Progenitor cell of endocrine pancreas (in vitro differentiated cells): ENCODE measurements at places on chromosomes 3 and 15. TPM values are rescaled to one million over a fixed set of nuclear protein-coding genes. Genes with fewer than 3 reads are reported as not detected.

DNA sequence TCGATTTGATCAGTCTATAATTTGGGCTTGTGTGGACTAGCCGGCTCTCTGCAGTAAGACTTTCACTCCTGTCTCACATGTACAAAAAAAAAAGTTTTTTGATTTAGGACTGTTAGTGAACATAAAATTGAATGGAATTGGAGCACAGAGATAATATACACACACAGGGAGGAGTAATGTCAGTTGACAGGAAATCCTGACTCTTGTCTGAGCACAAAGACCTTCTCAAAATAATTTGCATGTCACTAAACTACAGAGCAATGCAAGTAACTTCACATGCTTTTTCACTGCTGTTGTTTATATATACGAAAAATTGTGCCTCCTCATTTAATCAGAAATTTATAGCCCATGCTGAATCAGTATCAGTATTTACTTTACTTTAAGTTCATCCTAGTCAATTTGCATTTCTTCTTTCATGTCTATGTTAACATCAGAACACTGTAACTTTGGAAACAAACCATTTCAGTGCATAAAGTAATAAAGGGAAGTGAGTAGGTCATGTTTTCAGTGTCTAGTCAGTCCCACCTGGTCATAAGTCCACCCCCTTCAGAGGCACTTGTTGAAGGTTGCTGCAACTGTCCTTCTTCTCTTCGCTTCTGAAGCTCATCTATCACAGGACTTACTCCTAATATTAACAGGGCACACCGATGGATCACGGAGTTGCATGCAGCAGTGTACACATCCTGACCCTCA is 115.8 kb downstream of the FBXL22 start:
- no peak overlapping the region for H3K4me3 ChIP-seq
- no peaks in the 10 kb centered on the region for H3K27me3 ChIP-seq

DNA sequence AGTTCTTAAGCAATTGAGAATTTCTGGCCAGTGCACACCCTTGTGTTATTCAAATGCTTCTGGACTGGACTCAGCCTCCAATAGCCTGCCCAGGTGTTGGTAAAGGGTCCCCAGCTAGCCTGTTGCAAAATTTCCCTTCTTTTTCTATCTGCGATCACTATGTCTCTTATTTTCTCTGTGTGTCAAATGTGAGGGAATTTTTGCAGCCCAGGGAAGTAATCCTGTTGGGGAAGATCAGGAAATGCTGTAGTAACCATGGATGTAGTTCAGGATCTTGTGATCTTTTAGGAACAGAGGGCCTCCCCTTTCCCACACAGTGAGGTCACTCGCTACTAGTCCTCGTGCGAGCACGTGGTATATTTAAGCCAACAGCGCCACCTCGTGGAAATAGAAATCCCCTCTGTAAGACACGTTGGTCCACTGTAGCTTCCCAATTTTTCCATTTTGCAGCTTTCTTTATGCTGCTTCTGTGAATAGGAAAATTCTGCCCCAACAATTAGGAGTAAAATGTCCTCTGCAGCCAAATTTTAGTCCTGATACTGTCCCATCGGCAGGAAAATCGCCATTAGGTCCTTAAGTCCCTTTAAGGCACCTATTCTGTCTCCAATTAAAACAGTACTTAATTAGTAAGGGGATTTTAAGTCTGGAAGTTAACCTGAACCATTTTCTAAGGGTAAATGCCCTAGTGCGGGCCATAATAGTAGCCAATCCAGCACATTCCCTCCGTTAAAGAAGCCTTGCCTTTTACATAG is 4.0 kb upstream of the SMCO1 start:
- H3K4me3 ChIP-seq: no peak overlapping the region
- peaks cover 3% of the 10 kb centered on the region for H3K36me3 ChIP-seq
- no peaks in the 10 kb centered on the region for H3K4me1 ChIP-seq
- no peaks in the 10 kb centered on the region for H3K27me3 ChIP-seq

- H3K36me3 ChIP-seq: peaks cover 4% of the 10 kb centered on the region
- H3K27ac ChIP-seq: peak overlapping the region; percentile 69
- no peak overlapping the region for H3K4me3 ChIP-seq
- H3K27me3 ChIP-seq: no peaks in the 10 kb centered on the region
- no peak for DNase-seq
Observed at GRCh38 chr3:42176242-42177034, 85.3 kb downstream of the TRAK1 start.

DNA sequence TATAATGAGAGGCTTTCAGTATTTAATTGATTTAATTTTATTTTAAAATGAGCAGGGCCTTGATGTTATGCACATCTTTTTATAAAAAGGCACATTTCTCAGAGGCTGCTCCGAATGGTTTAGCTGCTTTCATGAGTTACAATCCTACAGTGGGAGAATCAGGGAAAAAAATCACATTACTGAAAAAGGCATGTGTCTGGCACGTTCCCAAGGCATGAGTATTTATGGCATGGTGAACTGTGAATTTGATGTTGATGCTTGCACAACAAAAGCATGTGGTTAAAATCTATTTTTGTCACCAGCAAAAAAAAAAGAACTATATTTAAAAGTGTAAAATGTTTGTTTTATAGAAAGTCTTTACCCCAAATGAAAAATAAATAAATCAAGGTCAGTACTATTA is 485.2 kb upstream of the ROBO2 start:
- no peak overlapping the region for H3K27ac ChIP-seq
- no peaks in the 10 kb centered on the region for H3K27me3 ChIP-seq
- no peak for DNase-seq
- H3K4me1 ChIP-seq: no peaks in the 10 kb centered on the region
- H3K36me3 ChIP-seq: no peaks in the 10 kb centered on the region
- no peak overlapping the region for H3K4me3 ChIP-seq

DNA sequence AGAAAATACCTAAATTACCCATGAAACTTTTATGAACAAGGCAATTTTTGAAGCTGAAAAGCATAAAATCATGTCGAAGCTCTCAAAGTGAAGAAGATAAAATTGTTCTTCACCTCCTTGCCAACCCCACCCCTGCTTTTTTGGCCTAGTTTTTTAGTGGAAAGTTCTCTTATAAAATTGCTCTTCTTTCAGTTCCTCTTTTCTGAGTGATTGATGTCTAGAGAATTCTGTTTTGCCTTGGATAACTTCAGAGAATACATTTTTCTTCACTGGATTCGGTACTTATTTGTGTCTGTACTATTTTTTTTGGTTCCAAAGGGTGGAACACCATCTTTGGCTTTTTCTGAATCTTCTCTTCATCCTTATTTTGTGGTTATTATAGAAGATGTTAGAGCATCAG is 25.0 kb upstream of the PYDC2 start:
- DNase-seq: no peak
- H3K36me3 ChIP-seq: peaks cover 2% of the 10 kb centered on the region
- H3K4me3 ChIP-seq: no peak overlapping the region
- no peak overlapping the region for H3K27ac ChIP-seq
- peaks cover 5% of the 10 kb centered on the region for H3K4me1 ChIP-seq
- peaks cover 2% of the 10 kb centered on the region for H3K27me3 ChIP-seq

DNA sequence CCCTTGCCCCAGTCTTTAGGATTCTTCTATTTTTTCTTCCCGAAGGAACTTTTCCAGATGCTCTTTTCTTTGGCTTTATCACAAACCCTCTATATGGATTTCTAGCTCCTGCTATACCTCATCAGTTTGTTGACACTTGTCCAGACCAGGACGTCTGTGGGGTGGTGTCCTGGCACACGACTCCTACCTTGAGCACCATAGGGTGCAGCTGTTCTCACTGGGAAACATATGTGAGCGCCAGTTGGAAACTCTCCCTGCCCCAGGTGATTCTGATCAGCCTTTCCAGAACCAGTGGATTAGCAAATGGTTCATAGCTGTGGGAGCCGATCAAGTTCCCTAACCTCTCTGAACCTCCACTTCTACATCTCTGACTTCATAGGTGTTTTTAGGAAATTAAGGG is 40.6 kb upstream of the USP3 start:
- H3K4me1 ChIP-seq: peaks cover 42% of the 10 kb centered on the region
- peaks cover 41% of the 10 kb centered on the region for H3K27me3 ChIP-seq
- H3K27ac ChIP-seq: no peak overlapping the region

DNA sequence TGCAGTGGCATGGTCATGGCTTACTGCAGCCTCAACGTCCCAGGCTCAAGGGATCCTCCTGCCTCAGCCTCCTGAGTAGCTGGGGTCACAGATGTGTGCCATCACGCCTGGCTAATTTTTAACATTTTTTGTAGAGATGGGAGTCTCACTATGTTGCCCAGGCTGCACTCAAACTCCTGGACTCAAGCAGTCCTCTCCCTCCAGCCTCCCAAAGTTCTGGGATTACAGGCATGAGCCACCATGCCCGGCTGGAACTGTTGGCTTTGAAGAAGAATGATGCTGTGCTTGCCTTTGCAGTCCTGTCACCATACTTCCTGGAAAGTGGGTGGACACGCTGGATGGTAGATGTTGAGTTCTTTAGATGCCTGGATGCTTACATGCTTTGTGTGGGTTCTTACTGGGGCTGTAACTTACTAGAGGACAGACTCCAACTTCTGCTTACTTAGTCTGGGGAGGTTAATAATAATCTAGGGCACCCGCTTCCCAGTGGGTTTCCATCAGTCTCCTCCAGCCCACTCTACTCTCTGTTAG is 36.7 kb downstream of the IGF1R start:
- H3K36me3 ChIP-seq: no peaks in the 10 kb centered on the region
- no peaks in the 10 kb centered on the region for H3K27me3 ChIP-seq

DNA sequence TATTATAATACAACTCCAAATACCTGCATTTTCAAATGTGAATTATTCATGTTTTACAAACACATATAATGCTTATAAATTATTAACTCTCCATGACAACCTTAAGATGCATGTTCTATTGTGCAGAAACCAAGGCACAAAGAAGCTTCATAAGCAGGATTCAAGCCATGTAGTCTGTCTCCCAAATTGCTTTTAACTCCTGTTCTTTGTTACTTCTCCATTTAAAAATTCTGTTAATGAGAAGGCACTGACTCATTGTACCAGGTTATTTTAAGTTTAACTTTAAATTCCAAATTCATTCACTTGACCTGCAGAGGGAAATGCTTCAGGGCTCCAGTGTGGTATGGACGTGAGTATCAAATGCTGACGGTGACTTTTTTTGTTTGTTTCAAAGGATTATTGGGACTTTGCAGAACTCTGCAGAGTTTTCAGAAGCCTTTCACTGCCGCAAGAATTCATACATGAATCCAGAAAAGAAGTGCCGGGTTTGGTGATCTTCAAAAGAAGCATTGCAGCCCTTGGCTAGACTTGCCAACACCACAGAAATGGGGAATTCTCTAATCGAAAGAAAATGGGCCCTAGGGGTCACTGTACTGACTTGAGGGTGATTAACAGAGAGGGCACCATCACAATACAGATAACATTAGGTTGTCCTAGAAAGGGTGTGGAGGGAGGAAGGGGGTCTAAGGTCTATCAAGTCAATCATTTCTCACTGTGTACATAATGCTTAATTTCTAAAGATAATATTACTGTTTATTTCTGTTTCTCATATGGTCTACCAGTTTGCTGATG is 100.0 kb downstream of the MME start:
- no peak overlapping the region for H3K4me3 ChIP-seq
- H3K36me3 ChIP-seq: no peaks in the 10 kb centered on the region
- no peak for DNase-seq
- no peak overlapping the region for H3K27ac ChIP-seq
- no peaks in the 10 kb centered on the region for H3K4me1 ChIP-seq

- H3K36me3 ChIP-seq: peaks cover 8% of the 10 kb centered on the region
- no peak overlapping the region for H3K27ac ChIP-seq
- no peak for DNase-seq
- H3K4me3 ChIP-seq: no peak overlapping the region
- H3K27me3 ChIP-seq: no peaks in the 10 kb centered on the region
Observed at GRCh38 chr3:191997093-191997492, 536.1 kb downstream of the PYDC2 start.

GRCh38 chr15:81211376-81211775 is 14.7 kb downstream of the IL16 start:
- peaks cover 6% of the 10 kb centered on the region for H3K27me3 ChIP-seq
- H3K4me1 ChIP-seq: no peaks in the 10 kb centered on the region
- H3K27ac ChIP-seq: no peak overlapping the region
- no peaks in the 10 kb centered on the region for H3K36me3 ChIP-seq
- H3K4me3 ChIP-seq: no peak overlapping the region
- no peak for DNase-seq

TBL1XR1 gene
- 181 and 207 TPM in 2 replicates for total RNA-seq

CSPG4 gene
- 0.41 and 0.51 TPM in 2 replicates for total RNA-seq
